CD4-positive, alpha-beta T cell treated with Interferon alpha-2 for 1 hour (primary cell): ENCODE measurements at places on chromosomes 4 and X.

DNA sequence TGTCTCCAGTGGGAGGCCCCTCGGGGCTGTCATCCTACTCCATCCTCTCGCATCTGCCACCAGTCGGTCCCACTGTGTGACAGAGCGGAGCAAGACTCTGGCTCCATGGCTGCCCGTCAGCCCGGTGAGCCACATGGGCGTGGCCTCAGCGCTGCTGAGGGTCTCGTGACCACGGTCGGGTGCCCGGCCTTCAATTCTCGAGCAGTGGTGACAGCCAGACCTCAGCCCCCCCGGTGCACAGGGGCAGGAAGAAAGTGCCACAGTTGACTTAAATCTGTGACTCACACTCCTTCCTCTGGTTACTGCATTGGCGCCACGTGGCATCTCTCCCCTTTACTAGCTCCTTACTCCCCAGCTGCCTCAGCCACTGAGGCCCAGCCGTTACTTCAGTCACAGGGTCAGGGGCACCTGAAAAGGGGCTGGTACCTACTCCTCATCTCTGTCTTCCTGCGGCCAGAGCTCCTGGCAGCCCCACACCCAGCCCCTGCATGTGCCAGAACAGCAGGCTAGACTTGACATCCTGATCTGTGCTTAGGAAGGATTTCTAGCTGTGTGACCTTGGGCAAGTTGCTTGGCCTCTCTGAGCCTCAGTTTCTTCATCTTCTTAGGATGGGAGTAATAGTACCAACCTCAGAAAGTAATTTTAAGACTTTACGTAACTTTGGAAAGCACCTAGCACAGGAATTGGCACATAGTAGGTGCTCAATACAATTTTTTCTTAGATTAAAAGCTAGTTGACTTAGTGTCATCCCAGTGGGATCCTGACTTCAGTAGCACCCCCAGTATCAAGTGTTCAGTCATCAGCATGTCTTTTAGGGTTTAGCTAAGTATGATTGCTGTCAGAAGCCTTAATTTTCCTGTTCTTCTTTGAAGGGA, 66.1 kb downstream of the TNIP2 start:
- DNase-seq: peak; percentile 69

DNA sequence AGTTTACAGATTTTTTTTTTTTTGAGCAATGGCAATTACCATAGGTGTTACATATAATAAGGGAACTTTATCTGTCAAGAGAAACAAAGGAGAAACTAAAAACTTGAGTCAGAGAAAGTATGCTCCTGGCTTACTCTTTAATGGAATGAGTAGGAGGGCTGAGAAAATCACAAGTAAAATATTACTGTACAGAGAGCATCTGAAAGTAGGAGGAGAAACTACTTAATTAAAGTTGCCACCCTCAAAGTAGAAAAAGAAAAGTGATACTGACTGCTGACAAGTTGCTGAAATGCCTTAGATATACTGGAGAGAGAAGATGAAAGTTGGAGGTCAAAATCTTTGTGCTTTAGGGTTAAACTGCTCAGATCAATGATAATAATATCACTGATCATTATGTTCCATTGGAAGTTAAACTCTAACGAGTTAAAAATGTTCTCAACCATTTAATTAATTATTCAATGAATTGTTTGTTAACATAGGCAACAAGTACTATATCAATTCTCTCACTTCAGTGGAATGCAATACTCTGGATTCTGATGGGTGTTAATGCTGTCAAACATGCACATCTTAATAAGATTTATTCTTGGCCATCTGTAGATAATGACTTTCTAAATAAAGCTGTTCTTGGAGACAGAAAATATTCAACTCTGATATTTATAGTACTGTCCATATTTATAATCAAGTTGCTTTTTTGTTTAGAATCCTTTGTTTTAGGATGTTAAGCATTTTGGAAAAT, 61.2 kb upstream of the CAMK2D start:
- DNase-seq: no peak

DNA sequence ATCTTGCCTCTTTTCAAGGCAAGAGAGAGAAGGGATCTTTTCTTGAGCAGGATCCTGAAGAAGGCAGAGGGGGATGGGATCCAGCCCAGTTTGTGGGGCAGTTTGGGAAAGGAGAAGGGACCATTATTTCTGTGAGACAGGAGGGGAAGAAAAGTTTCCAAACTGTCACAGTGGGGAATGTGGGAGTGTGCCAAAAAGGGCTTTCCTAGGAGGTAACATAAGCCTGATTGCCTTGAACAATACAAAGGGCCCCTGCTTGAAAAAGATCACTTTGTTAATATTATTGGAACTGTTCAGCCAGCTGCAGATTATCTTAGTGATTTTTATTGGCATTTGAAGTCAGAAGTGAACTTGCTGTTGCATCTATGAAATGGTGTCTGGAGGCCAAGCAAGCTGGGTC, 55.2 kb downstream of the MTM1 start:
- DNase-seq: no peak

- no peak for DNase-seq
Measured at GRCh38 chrX:10041383-10041782, 74.2 kb downstream of the CLDN34 start.

GRCh38 chr4:19317377-19317776, 934.3 kb upstream of the SLIT2 start:
- DNase-seq: no peak

GRCh38 chrX:28278251-28278650, 297.0 kb upstream of the DCAF8L1 start:
- DNase-seq: no peak
